ENCODE measurements at places on chromosomes 11 and 22.

DNA sequence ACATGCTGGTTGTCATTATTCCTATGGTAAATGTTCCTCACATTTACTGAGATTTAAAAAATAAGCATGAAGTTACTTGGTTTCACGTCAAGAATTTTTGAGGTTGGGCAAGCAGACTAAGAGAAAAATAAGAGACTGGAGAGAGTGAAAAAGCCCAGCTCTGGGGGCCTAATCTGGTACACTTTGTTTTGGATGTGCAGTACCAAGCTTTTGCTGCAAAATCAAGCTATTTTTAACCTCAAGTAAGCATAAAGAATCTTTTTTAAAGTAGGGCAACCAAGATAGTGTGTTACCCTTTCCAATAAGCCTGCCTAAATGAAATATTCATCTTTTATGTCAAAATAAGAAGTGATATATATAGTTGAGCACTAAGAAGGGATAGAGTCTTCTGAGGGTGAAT, 79.4 kb upstream of the ARHGAP20 start:
- no peak for DNase-seq

- no peak for DNase-seq
These were observed 119.2 kb downstream of the ARHGAP42 start for GRCh38 chr11:100806296-100806695.

GRCh38 chr11:120471131-120471530, 40.4 kb upstream of the GRIK4 start:
- DNase-seq: no peak

GRCh38 chr11:10050561-10050960, 243.5 kb downstream of the SBF2 start:
- DNase-seq: no peak

DNA sequence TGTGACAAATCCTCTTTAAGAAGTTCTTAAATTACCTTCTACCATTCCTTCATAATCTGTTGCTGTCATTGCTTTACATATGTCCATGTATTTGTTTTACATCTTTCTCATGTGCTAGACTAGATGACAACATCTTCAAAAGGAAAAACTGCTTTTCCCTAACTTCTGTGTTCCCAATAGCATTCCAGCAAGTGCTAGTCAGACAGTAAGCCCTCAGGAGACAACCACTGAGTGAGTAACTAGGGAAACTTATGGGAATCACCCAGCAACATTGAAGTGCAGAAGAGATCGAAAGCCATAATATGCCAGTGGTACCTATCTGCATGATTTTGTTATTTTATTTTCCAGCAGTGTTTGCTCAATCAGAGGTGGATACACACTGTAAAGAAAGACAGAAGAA, 889.7 kb upstream of the API5 start:
- DNase-seq: no peak

Data from activated CD4-positive, alpha-beta T cell treated with anti-CD3 and anti-CD28 coated beads, Interleukin-2, Interleukin-6, amounts not matched to agents 100 ng/mL and 50 ng/mL, durations not matched to agents 16 hours and 8 hours (primary cell).